ENCODE measurements at places on chromosomes 3 and 15.
A peak's percentile ranks its signal among the peaks of the same experiment; 100 is the strongest.

DNA sequence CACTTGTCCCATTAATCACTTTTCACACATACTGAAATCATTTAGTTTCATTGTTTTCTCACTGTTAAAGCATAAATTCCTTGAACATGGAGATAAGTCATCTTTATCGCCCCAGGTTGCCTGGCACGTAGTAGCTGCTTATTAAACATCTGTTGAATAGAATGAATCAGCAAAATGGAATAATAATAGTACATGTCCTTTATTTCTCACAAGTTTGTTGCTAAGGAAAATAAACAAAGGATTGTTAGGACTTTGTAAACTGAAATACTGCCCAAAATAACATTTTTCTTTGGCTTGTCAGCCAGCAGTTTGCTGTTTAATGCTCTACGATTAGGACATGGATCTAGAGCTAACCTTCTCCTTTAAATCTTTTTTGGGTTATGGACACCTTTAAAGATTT is 17.9 kb downstream of the SLC35A5 start:
- DNase-seq = no peak

GRCh38 chr3:133055339-133055738 is 17.1 kb downstream of the TMEM108 start:
- DNase-seq = no peak

DNA sequence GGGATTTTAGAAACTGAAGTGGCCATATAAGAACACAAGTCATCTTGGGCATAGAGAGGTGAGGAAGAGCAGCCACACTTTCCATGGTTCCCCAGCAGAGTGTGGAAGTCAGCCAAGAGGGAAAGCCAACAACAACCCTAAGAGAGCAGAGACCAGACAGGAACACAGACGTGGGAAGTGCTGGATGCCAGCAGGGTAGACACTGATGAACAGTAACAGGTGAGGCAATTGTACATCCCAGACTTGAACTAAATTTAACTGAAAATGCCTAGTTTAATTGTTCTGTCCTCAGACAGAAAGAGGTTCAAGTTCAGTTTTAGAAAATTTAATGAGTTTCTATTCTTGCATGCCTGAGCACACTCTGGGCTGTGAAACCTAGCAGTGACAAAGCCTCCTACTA is 212.1 kb downstream of the ATP8B4 start:
- no peak for DNase-seq

GRCh38 chr3:73409138-73409763 is 215.5 kb downstream of the PDZRN3 start:
- no peak for DNase-seq

- DNase-seq = no peak
Measured at GRCh38 chr3:129917423-129918007, 24.0 kb upstream of the TMCC1 start.

DNA sequence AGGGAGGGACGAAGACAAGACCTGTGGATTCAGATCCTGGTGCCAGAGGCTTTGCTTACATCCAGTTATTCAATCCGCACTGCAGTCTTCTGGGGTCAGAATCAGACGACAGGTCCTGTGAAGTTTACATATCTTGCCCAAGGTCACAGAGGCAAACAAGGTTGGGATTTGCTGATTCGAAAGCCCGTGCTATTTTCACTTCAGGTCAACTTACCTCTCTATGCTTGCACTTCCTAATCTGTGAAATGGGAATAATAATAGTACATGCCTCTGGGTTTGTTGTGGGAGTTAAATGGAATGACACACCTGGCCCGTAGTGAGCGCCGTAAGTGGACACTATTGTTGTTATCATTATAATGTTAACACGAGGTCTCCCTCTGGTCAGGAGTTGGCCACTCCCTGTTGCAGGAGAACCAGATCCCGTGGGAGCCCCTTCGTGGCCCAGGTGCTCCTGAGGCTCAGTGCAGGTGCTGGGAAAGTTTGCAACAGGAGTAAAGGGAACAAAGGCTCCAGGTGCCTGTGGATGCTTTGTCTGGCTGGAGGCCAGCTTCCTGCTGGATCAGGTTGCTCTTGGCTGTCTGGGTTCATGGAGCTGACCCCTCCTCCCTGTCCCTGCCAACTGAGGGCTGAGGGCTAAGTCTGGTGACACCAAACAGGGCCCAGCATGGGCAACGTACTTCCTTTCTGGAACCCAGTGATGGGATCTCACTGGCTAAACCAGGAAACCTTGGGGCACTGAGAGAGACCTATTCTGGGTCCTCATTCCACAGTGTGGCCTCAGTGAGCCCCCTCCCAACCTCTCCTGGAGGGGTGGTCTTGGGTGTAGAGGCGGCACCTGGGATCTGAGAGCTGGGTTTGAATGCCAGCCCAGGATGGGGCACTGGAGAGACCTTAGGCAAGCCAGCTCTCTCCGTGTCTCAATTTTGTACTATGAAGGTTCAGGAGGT is 40.1 kb upstream of the SEMA4B start:
- no peak for DNase-seq

DNA sequence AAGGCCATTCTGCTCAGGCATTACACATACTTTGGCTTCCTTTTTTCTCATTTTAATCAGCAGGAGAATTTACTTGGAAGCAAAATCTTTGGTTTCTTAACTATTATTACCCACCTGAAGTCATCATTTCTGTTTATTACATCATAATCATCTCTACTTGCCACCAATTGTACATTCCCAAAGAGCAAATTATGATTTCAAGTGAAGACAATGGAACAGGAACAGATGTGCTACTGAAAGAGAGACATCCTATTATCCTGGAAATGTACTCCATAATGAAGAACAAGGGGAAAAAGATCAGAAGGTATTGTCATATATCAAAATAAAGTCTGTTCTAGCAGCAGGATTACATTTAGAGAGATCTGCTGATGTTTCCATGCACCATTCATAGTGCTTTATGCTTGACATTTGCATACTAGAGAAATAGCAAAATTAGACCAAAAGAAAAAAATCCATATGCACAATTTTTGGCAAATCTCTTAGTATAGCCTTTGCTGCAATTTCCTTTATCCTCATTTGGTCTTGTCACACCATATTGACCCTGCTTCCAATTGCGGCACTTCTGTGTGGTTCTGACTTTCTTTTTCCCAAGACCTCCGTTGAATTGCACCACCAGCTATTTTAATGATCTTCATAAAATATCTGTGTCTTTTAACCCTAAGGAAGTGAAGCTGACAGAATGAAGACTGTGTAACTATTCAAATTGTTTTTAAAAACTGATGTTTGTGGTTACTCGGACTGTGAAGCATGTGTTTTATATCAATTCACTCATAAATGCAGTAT is 683.8 kb downstream of the ZNF385D start:
- no peak for DNase-seq

GRCh38 chr15:99729920-99730319 is 3.3 kb downstream of the LYSMD4 start:
- DNase-seq = no peak

DNA sequence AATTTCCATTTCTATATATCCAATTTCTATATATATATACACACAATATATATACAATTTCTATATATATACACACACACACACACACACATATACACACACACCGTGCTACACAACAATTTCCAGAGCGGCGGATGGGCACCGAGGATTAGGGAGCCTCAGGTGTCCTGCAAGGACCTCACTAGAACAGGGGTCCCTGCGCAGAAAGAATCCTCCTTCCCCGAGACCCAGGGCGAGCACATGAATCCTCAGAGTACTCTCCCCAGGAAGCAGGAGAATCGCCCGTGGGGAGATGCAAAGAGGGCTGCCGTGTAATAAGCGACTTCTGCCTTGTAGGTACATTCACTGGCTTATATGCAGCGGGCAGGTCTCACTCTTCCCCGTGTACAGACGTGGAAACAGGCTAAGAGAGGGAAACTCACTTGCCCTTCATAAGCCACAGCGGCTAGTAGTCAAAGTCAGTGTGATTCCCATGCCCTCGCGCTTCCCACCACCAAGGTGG is 467 bp downstream of the PIF1 start:
- DNase-seq = no peak

- no peak for DNase-seq
Measured at GRCh38 chr3:30020380-30020779, 586.0 kb upstream of the TGFBR2 start.

DNA sequence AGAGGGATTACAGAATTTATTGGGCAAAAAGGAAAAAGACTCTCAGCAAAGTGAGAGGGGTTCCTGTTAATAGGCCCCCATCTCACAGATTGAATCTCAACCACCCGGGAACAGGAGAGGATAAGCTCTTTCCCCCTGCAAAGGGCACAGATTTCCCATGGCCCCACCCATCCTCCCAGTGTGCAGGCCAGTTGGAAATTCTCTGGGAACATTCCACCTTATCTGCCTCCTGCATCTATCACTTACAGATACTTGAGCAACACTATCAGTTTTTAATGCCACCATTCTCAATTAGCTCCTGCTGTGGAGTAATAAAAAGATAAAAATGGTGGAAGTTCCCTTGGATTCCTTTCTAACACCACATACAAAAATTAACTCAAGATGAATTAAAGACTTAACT is 350.0 kb upstream of the BCHE start:
- DNase-seq = no peak

DNA sequence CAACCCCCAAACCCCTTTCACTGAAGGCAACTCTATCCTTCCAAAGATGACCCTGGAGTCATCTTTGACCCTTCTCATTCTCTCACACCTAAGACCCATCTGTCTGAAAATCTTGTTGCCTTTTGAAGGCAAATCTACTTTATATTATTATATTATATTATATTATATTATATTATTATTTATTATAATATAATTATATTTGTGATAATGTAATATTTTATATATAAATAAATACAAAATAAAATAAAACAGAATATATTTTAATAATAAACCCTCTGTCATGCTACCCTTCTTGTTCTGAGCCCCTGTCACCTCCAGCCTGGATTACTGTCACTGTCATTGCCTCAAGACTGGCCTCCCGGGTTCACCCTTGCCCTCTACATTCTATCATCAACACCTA is 5.0 kb upstream of the PROK2 start:
- no peak for DNase-seq

- peak; percentile 18 for DNase-seq
Measured at GRCh38 chr3:44323341-44323955, 15.1 kb upstream of the TCAIM start.

GRCh38 chr3:94423578-94423977 is 360.7 kb downstream of the NSUN3 start:
- DNase-seq = no peak

DNA sequence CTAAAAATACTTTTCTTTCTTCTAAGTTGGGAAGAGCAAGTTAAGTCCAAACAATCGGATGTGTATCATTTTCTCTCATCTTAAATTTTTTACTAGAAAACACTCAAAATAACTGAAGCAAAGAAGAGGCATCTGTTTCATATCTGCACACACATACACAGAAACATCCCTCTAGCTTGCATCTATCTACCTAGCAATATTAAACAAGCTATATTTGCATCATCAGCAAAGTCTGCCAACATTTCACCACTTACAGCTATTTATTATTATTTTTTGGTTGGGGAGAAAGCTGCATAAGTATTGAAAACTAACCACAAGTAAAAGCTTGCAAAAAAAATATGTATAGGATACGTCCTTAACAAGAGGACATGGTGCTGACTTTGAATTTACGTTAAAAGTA is 1.9 kb downstream of the GOLIM4 start:
- DNase-seq = no peak

DNA sequence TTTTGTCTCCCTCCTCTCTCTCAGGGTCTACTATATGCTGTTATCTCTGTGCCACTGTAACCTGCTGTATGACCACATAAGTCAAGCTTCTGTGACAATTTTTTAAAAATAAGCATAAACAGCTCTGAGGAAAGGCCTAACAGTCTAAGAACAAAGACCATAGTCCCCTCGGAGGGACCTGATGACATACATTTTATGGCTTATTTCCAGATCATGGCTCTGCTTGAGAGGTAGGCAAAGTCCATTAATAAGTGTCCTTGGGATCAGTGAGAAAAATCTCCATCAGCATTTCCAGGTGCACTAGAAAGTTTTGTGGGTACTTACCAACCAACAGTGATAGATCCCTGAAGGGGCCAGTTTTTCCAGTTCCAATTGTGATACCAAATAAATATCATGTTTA is 123.8 kb downstream of the TNIK start:
- DNase-seq = no peak
